ENCODE measurements at places on chromosomes 1 and 21. TPM values are rescaled to one million over a fixed set of nuclear protein-coding genes. Genes with fewer than 3 reads are reported as not detected.

DNA sequence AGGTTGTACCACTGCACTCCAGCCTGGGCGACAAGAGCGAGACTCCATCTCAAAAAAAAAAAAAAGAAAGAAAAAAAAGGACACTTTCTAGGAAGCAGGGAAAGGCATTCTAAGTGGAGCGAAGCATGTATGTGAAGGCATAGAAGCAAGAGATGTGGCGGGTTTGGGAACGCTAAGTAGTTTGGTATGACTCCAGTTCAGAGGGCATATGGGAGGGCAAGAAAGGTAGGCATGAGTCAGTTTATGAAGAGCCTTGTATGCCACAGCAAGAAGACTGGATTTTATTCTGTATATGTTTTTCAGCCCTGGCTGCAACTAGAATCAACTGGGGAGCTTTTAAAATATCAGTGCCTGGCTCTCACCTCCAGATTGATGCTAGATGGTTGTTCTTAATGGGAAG is 4.4 kb upstream of the ELOVL1 start:
- no peak for DNase-seq
- no peak overlapping the region for H3K27ac ChIP-seq
- H3K36me3 ChIP-seq, result no peaks in the 10 kb centered on the region

- peaks cover 14% of the 10 kb centered on the region for H3K4me1 ChIP-seq
- no peak overlapping the region for H3K27ac ChIP-seq
- DNase-seq, result no peak
- no peaks in the 10 kb centered on the region for H3K36me3 ChIP-seq
Observed at GRCh38 chr1:41495210-41495948, 10.9 kb upstream of the EDN2 start.

The S100A7 gene
- 247 TPM for polyA plus RNA-seq

GRCh38 chr1:115238336-115239147 is 99.5 kb downstream of the NGF start:
- H3K4me3 ChIP-seq, result no peak overlapping the region
- H3K27ac ChIP-seq, result no peak overlapping the region
- H3K27me3 ChIP-seq, result no peaks in the 10 kb centered on the region
- H3K36me3 ChIP-seq, result no peaks in the 10 kb centered on the region
- no peaks in the 10 kb centered on the region for H3K4me1 ChIP-seq
- DNase-seq, result no peak

The DHRS3 gene
- polyA plus RNA-seq, result 56.8 TPM

DNA sequence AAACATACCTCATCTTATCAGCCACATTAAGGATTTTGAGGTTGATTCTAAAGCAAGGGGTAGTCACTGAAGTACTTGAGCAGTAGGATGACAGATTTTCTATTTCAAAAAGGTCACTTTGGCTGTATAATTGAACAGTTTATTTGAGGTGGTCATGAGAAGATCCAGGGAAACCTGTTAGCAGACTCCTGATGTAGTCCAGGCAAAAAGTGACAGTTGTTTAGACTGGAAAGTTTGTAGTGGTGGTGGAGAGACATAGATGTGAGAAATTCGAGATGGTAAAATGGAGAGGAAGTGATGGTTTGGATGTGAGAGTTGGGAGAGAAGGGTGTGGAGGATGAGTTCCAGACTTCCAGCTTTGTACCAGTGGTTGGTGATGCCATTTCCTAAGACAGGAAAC is 7.5 kb downstream of the FAM163A start:
- no peak for DNase-seq
- H3K4me1 ChIP-seq, result no peaks in the 10 kb centered on the region
- no peak overlapping the region for H3K27ac ChIP-seq
- no peak overlapping the region for H3K4me3 ChIP-seq
- H3K27me3 ChIP-seq, result peaks cover 26% of the 10 kb centered on the region
- H3K36me3 ChIP-seq, result no peaks in the 10 kb centered on the region

GRCh38 chr1:27598902-27599528 is 4.9 kb downstream of the AHDC1 start:
- H3K36me3 ChIP-seq, result peaks cover 6% of the 10 kb centered on the region
- H3K27ac ChIP-seq, result peak overlapping the region; percentile 33
- DNase-seq, result no peak
- peak overlapping the region; percentile 2 for H3K4me3 ChIP-seq

The JAM2 gene
- 8.6 TPM for polyA plus RNA-seq

GRCh38 chr1:52593495-52593894 is 8.7 kb upstream of the GPX7 start:
- no peaks in the 10 kb centered on the region for H3K4me1 ChIP-seq
- H3K4me3 ChIP-seq, result no peak overlapping the region
- no peak for DNase-seq
- H3K27ac ChIP-seq, result no peak overlapping the region

- no peak for DNase-seq
- H3K27ac ChIP-seq, result no peak overlapping the region
- H3K4me1 ChIP-seq, result no peaks in the 10 kb centered on the region
- H3K4me3 ChIP-seq, result no peak overlapping the region
- H3K36me3 ChIP-seq, result peaks cover 75% of the 10 kb centered on the region
Observed at GRCh38 chr1:22518379-22518778, 44.9 kb upstream of the EPHA8 start.

GRCh38 chr1:97870589-97870988 is 50.2 kb downstream of the DPYD start:
- no peak overlapping the region for H3K4me3 ChIP-seq
- no peak for DNase-seq
- H3K27me3 ChIP-seq, result no peaks in the 10 kb centered on the region
- H3K4me1 ChIP-seq, result no peaks in the 10 kb centered on the region
- H3K27ac ChIP-seq, result no peak overlapping the region
- H3K36me3 ChIP-seq, result no peaks in the 10 kb centered on the region

- no peaks in the 10 kb centered on the region for H3K27me3 ChIP-seq
- no peak overlapping the region for H3K4me3 ChIP-seq
- H3K27ac ChIP-seq, result no peak overlapping the region
- no peaks in the 10 kb centered on the region for H3K4me1 ChIP-seq
- DNase-seq, result no peak
Observed at GRCh38 chr1:86991549-86992186, 77.2 kb downstream of the HS2ST1 start.

GRCh38 chr21:35015435-35016024 is 33.6 kb downstream of the RUNX1 start:
- no peak for DNase-seq
- H3K27me3 ChIP-seq, result no peaks in the 10 kb centered on the region
- peaks cover 71% of the 10 kb centered on the region for H3K4me1 ChIP-seq
- no peak overlapping the region for H3K27ac ChIP-seq
- H3K36me3 ChIP-seq, result peaks cover 45% of the 10 kb centered on the region
- H3K4me3 ChIP-seq, result no peak overlapping the region

GRCh38 chr1:65156910-65157545 is 9.0 kb downstream of the AK4 start:
- no peaks in the 10 kb centered on the region for H3K36me3 ChIP-seq
- no peaks in the 10 kb centered on the region for H3K27me3 ChIP-seq
- no peak overlapping the region for H3K27ac ChIP-seq
- H3K4me1 ChIP-seq, result no peaks in the 10 kb centered on the region

GRCh38 chr1:111515291-111516004 is 12.0 kb upstream of the ADORA3 start:
- DNase-seq, result no peak
- peaks cover 24% of the 10 kb centered on the region for H3K4me1 ChIP-seq
- H3K27ac ChIP-seq, result no peak overlapping the region
- no peaks in the 10 kb centered on the region for H3K36me3 ChIP-seq

Measured in thymus (tissue), 14 donors.